ENCODE measurements at places on chromosomes 16 and 17.

DNA sequence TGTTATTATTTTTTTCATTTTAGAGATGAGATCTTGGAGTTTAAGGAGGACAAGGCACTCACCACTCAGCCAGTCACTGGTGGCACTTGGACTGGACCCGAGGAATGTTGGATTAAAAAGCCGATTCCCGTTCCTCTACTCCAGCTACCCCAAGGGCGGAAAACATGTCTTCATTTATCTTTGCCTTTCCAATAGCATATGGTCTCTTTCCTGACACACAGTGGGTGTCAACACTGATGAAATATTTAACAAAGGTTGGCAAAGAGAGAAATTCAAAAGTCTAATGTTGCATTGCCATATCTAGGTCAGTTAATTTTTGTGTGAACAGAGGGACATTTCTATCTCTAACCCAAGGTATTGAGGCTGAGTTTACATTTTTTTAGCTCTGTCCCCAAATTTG lies 459.7 kb downstream of the RBFOX1 start:
- DNase-seq: no peak

DNA sequence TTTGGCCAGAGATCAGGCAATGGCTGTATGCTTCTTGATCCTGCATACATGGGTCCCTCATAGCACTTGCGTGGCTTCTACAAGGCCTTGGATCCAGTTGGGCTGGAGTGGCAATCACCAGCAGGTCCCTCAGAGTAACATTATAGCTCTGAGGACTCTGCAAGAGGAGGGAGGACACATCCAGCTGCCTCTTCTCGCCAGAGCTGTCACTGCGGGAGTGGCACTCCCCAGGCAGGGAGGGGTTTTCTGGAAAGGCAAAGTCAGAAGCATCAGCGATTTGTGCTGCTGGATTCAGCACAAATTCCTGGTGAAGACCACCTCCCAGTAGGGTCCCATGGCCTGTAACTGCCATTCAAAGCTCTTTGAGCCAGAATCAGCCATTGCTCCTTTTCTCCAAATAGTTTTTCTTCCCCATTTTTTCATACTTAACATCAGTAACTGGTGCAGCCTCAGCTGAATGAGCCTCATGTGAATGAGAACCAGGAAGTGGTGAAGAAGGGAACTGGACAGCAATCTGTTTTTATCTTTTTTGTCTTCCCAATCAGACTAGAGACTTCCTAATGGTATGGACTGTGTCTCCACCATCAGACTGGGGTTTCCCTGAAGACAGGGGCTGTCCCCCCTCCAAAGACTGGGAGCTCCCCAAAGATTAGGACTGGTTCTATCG lies 40.6 kb upstream of the HOXB13 start:
- DNase-seq: no peak

- no peak for DNase-seq
Measured at GRCh38 chr16:82841108-82841507, 214.3 kb downstream of the CDH13 start.

- DNase-seq: no peak
Measured at GRCh38 chr17:64063766-64064224, 43.4 kb upstream of the ICAM2 start.

DNA sequence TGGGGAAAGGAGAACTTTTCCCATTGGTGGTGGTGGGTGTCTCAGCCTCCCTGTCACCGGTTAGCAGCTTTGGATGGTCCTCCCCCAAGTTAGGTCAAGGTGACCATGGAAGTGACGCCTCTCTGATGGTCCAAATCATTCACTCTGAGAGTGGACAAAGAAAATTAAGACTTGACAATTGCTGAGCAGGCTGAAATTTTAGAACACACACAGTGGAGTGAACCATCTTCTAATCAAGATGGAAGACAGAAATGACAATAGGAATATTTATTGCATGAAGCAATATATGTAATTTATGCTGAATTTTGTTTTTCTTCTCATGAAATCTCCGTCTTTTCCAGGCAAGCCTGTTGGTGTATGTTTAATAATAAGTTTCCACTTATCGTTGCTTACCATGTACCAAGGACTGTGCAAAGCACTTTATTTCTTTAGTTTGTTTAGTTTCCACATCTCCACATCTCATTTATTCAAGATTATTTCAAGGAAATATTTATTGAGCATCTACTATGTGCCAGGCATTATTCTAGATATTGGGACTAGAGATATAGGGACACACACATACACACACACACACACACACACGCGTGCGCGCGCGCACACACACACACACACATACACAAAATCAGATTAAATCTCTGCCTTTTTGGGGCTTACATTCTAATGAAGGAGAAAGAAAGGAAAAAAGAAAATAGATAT lies 44.0 kb upstream of the TAC4 start:
- no peak for DNase-seq

DNA sequence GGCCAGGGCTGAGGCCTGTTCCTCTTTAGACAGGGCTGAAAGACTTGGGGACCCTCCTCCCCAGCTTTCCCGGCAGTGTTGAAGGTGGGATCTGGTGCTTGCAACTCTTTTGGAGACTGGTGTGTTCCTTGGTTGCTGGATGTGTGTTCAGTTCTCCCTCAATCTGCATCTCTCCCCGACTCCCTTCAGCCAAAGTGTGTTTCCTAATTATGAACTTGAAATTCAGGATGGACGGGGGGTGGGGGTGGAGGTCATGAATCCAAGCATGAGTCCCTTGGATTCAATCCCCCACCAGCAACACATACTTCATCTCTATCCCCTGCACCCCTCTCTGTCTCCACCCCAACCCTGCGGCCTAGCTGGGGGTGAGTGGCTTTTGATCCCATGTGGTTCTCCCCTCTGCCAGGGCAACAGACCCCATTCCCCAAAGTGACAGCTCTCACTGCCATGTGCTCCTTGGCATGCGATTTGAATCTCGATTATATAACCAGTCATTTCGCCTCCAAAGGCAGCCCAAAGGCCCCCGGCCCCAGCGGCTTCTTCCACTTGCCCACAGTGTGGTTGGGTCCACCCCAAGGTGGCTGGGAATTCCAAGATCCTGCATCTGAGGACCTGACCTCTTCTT lies 1.3 kb downstream of the ARHGAP23 start:
- no peak for DNase-seq

GRCh38 chr17:73224663-73225305 lies 31.9 kb downstream of the COG1 start:
- no peak for DNase-seq

GRCh38 chr16:75026892-75027391 lies 28.1 kb downstream of the ZNRF1 start:
- no peak for DNase-seq

GRCh38 chr16:84116720-84117493 lies at the start of gene MBTPS1:
Gene MBTPS1 (minus strand): TSS chr16:84116942. CDS start chr16:84101783, 15,159 bp downstream.
- DNase-seq: peak; percentile 83

GRCh38 chr17:50947782-50948543 lies 81.8 kb upstream of the TOB1 start:
- DNase-seq: no peak

- no peak for DNase-seq
Measured at GRCh38 chr17:35147375-35147905, at the start of gene UNC45B. Gene UNC45B (plus strand): TSS chr17:35147817. CDS start chr17:35148264, 447 bp downstream.

- DNase-seq: peak; percentile 4
Measured at GRCh38 chr17:7064261-7064660, 15.8 kb downstream of the CLEC10A start.

- peak; percentile 43 for DNase-seq
Measured at GRCh38 chr17:57121308-57122042, 36.4 kb downstream of the AKAP1 start.

- no peak for DNase-seq
Measured at GRCh38 chr17:31561469-31562375, 170.2 kb downstream of the RAB11FIP4 start.

DNA sequence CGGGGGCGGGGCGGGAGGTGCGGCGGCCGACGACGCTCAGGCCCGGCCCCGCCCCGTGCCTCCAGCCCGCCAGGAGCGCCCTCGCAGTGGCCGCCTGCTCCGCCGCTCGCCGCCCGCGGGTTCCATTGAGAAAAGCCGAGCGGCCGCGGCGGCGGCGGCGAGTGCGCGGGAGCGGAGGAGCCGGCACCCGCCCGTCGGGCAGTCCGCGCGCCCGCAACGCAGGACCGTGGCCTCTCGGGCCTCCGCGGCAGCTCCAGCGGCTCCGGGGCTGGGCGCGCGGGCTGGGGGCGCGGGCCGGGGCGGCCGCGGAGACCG lies at the start of gene ZFPM1:
ZFPM1 (plus strand) TSS at position 64 of the 315 bp plus-strand sequence. CDS start 359 bp downstream, outside the sequence.
- no peak for DNase-seq

GRCh38 chr17:74339537-74340195 lies 13.6 kb downstream of the KIF19 start:
- DNase-seq: peak; percentile 44

GRCh38 chr16:69741951-69742904 lies 12.5 kb downstream of the NOB1 start:
- DNase-seq: no peak

DNA sequence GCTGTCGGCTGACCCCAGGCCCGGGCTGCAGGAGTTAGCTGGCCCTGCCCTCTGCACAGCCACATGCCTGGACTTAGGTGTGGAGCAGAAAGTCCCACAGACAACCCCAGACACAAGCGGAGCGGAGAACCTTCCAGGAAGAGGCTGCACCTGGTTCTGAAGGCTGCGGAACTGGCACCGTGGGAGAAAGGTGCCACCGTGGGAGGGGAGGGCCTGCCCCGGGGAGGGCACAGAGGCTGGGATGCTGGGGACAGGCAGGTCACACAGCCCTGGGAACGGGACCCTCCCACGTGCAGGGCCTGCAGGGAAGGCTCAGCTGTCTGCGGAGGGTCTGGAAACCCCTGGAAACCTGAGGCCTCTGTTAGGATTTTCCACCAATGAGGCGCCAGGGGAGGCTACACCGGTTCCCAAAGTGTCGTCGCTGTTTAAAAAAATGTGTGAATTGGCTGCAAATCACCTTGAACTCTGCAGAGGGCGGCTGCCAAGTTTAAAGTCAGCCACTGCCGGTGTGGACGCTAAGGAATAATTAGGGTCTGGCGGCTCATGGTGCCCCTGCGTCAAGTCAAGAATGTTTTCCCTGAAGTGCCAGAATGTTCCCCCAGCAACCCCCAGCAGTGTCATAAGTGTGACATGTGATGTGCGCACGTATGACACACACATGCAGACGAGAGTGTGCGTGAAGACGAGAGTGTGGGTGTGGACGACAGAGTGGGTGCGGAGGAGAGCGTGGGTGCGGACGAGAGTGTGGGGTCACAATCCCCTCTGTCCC lies 50.9 kb upstream of the PABPN1L start:
- DNase-seq: no peak

DNA sequence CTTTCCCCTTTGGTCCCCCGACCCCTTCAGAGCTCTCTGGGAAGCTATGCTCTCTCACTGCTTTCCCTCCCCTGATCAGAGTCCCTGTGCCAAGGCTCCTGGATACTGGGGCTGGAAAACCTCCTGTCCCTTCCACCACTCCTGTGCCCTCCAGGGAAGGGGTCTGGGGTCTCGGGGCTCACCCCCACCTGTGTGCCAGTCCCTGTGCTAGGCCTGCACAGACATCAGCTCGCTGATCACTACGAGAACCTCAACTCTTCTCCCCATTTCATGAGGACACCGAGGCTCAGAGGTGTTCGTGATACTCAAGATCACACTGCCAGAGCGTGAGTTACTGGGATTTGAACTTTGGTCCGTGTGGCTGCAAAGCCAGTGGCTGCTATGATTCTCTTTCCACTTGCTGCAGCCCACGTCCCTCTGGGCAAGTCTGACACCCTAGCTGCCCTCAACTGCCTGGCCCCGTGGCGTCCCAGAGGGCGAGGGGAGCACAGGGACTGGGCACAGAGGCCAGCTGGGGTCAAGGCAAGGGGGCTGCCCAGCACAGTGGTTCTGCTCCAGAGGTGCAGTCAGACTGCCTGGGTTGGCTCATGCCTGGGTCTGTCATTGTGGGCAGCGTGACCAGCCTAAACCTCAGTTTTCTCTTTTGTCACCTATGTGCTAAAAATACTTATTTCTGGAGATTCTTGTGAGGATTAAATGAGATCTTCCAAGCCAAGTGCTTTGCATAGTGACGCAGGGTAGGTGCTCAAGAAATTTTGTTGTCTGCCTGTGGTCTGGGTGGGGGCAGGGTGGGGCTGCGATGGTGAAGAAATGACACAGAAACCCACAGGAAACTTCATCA lies 43.8 kb upstream of the TOB1 start:
- DNase-seq: no peak

- no peak for DNase-seq
Measured at GRCh38 chr17:78767806-78768205, 14.3 kb downstream of the CYTH1 start.

GRCh38 chr16:57113664-57114063 lies 21.3 kb downstream of the CPNE2 start:
- no peak for DNase-seq

DNA sequence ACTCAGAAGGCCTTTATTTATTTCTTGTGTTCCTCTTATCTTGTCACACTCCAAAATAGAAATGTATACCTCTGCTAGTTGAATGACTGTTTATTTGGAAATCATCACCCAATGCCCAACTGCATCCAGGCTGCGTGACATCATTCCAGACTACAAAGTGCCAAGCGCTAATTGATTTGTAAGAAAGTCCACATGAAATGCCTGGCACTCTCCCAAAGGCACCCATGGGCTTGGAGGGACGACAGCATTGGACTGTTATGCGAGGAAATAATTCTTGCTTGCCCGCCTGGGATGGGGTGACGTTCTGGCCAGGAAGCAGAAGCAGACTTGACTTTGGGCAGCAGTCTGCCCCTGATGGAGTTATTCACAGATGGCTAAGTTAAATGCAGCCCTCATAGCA lies 165.9 kb downstream of the CDH13 start:
- DNase-seq: no peak

DNA sequence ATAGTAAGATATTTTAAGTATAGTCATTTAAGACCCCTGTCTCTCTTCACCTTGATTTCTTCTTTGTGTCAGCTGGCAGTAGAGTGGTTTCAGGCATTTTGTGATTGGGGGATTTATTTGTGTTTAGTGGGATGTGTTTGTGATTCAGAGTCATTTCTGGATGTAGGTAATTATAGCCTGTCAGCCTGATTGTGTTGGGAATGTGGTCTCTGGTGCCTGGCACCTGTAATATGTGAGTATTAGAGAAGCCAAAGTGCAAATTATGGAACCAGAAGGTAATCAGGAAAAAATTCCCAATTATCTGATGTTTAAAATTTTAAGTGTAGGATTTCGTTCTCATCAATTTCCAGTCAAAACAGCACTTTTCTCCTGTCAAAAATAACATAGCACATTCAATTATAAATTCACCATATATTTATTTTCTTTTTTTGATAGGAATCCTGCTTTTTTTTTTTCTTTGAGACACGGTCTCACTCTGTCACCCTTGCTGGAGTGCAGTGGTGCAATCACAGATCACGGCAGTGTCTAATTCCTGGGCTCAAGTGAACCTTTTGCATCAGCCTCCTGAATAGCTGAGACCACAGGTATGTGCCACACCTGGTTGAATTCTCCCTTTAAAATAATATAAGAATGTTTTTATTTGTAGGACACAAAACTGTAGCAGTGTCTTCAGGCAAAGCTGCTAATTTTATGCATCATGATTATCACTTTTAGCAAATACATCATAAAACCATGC lies 42.7 kb downstream of the ATF7IP2 start:
- DNase-seq: no peak

GRCh38 chr16:9311303-9311954 lies 220.0 kb downstream of the HAPSTR1 start:
- DNase-seq: no peak

GRCh38 chr17:1202291-1202690 lies 22.5 kb upstream of the ABR start:
- DNase-seq: no peak

Measured in NCI-H1694 (cell line).